ENCODE measurements at places on chromosomes 13 and 19. TPM values are rescaled to one million over a fixed set of nuclear protein-coding genes. Genes with fewer than 3 reads are reported as not detected.
A peak's percentile ranks its signal among the peaks of the same experiment; 100 is the strongest.

DNA sequence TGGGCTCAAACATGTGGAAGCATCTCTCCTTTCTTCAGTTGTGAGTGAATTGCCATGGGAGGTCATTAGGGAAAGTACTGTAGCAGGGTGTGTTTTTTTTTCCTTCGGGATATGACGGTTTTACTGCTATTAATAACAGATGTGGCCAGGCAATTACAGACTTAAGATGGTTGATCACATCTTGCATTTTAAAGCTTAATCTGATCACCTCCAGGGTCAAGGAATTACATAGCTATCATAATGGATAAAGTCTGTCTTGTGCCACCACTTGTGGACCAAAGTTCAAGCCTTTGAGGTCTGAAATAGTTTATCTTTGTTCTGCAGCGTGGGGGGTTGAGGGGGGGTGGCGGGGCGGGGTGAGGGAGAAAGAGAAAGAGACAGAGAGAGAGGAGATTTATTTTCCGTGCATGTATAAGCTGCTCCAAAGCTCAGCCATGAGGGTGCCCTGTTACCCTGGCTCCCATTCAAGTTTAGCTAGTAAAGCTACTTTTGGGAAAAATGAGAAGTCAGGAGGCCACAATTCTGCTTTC lies 5.5 kb upstream of the SERP2 start:
- DNase-seq, result no peak

DNA sequence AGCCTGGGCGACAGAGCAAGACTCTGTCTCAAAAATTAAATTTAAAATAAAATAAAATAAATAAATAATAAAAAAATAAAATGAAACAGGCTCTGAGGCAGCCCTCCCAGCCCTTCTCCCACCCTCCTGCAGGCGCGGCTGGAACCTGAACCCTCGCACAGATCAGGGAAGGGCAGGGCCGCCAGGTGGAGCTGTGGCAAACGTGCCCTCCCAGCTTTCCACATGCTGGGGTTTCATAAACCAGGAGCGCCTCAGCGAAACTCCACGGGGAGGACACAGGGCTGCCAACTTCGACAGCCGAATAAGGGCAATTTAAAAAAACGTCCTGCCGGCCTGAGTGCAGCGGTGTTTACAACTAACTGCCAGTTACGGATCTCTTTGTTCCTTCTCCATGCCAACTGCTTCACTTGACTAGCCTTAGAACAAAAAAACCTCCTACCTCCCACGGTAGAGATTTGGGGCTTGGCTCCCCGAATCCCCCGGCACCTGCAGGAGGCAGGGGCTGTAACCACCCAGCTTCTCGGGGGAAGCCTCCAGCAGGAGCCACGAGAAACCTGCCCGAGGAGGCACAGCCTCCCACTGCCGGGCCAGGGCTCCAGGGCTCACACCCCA lies 15.9 kb downstream of the ZNF787 start:
- DNase-seq, result peak; percentile 24

Gene AP2S1
- 82.3 TPM for total RNA-seq

Gene MEGF8
- 24.6 TPM for total RNA-seq

Gene ANGPTL4
- total RNA-seq, result 0.57 TPM
